ENCODE measurements at places on chromosomes 5 and 9.

DNA sequence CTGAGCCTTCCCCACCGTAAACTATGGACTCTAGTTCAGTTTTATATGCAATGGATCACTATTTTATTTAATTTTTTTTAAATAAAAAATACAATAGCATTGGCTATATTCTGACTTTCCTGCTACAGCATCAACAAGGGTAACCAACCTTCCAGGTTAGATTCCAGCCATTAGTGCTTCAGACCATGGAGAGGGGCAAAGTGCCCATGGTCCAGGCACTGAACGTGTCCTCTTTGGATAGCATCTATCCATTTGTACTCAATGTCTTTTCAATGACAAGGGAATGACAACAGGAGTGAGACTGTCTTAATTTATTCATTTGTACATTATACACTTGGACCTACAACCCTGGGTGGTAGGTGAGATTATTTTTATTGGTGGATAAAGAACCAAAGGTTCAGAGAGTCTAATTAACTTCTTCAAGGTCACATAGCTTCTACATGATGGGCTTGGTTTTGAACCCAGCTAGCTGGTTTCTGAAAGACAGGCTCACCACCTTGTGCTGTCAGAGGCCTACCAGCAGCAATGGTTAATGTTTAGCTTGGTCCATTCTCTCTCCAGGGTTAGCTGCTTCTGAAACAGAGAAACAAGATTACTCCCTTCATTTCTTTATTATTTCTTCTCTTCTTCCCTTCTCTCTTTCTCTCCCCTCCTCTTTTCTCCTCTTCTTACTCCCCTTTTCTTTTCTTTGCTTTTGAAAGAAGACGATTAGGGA lies 11.5 kb downstream of the TMEM171 start:
- DNase-seq = no peak

DNA sequence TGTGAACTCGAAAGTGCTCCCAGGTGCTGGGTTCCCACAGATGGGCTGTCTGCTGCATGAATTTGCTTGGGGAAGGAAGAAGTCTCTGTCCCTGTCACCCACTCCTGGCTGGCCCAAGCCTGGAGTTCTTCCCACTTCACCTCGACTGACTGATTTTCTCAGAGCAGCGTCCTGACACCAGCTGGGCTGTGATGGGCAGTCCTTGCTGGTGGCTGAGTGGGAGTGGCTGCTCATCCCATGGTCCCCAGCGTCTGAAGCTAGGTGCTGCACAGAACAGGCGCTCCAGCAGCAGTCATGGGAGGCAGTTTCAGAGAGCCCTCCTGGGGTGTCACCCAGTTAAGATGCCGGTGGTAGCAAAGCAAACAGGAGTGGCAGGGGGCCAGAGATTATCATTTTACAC lies 10.1 kb upstream of the NEURL1B start:
- no peak for DNase-seq

DNA sequence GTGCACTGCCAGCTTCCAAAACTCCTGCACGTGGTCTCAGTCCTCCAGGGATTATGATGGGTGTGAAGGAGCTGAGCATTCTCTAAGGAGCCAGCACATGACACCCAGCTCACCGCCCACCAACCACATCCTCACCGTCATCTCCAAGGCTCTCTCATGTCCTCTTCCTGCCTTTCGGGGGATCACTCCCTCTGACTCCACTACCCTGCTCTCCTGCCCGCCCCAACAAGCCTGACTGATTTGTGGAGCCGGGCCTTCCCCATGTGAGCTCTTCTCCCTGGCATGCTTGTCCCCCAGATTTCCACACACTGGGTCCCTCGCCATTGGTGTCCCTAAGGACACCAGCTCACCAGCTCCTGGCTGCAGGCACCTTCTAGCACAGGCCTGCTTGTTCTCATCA lies 1.9 kb downstream of the ABO start:
- no peak for DNase-seq

DNA sequence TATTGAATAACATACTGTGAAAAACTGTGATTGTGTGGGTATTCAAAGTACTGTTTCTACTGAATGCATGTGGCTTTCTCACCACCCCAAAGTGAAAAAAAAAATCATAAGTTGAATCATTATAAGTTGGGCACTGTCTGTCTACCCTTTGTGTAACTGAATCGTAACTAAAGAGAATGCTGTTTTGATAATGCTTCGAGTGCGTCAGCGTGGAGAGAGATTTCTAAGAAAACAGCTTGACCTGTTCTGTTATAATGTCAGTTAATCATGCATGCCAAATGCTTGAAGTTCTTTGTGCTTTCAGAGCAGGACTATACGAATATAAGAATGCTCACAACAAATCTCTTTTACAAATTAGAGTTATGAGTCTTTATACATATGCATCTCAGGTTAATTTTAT lies 148.8 kb upstream of the SGCD start:
- DNase-seq = no peak

DNA sequence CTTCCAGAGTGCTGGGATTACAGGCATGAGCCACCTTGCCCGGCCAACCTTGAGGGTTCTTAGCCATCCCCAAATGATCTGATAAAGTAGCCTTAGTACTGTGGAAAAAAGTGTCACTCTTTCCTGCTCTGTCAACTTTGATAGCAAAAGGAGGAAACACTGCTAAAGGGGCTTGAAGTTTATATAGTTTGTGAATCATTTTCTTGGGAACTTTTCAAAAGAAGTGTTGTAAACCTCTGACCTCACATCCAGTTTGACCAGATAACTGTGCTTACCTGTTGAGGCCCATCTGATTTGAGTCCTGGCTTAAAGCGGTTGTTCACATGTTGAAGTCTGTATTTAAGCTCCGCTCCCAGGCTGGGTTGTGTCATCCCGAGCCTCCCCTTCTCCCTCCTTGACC lies 303.3 kb downstream of the DOCK8 start:
- no peak for DNase-seq

DNA sequence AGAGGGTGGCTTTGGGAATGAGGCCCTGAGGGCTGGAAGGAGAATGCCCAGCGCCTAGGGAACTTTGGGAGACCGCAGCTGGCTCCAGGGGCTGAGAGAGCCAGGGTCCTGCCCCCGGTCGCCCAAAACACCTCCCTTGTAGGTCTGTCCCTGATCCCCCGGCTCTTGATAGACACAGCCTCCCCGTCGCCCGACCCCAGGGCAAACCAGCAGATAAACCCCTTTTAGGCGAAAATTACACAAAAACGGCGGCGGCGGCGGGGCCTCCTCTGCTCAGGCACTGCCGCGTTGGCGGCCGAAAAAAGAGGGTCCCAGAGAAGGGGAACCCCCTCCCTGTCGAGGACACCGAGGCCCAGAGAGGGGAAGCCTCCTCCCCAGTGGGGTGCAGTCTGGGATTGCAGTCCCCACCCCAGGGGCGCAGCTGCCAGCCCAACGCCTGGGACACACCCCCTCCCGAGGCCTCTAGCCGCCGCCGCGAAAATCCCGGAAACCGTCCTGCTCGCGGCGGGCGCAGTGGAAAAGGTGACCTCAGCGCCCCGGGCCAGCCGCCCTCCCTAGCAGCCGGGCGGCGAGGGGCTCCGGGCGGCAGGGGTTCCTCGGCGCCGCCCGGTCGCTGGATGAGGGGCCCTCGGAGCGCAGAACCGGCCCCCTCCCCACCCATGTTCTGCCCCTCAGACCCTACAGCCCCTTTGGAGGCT lies 3.1 kb upstream of the BARX1 start:
- no peak for DNase-seq

DNA sequence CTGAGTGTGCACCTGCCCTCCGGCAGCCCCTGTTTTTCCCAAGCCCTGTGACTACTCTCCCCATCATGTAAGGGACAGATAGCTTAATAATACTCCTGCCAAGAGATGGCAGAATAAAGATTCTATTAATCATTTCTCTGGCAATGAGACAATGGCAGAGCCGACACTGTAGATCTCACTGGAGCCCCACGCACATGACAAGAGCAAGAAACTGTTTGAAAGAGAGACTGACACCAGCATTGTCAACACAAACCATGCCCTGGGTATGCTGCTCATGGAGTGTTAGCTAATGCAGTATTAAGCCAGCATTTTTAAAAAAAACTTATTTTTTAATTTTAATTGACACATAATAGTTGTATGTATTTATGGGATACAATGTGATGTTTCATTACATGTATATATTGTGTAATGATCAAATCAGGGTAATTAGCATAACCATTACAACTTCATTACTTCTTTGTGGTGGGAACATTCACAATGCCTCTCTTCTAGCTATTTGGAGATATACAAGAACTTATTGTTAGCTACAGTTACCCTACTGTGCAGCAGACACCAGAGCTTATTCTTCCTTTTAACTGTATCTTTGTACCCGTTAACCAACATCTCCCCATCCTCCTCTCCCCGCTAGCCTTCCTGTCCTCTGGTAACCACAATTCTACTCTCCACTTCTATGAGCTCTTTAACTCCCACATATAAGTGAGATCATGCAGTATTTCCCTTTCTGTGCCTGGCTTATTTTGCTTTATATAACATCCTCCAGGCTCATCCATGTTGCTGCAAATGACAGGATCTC lies 31.5 kb upstream of the SEMA4D start:
- no peak for DNase-seq

DNA sequence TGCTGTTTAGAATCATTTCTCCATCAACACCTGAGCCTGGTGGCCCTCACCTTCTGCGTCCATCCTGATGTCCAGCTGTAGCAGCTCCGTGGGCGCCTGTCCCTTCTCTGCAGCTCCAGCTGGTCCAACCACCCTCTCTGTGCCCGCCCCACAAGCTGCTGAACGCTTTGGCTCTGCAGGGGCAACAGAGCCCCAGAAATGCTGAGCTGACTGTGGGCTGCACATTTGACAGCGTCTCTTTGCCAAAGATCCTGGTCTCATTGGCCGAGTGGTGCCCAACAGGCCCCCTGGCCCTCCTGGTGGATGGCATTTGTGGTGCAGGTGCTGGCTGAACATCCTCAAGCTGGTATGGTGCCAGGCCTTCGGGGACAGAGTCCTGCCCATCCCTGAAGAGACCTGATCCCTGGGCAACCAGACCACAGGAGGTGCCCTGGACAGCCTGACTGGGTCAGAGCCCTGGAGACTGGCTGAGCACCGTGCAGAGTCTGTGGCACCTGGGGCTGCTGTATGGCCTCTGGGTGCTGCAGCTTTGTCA lies 25.3 kb upstream of the CEP72 start:
- no peak for DNase-seq

- no peak for DNase-seq
Observed at GRCh38 chr9:6272229-6272598, 56.0 kb upstream of the TPD52L3 start.

- DNase-seq = no peak
Observed at GRCh38 chr9:133960568-133961129, 31.5 kb downstream of the VAV2 start.

Data from COR-L47 (cell line).